ENCODE measurements at places on chromosomes 1 and 21. TPM values are rescaled to one million over a fixed set of nuclear protein-coding genes. Genes with fewer than 3 reads are reported as not detected.

PLEKHN1 gene
- 0.11 TPM for total RNA-seq

KIF26B gene
- total RNA-seq = 0.31 TPM

ARHGEF19 gene
- total RNA-seq = 2.8 TPM

ENO1 gene
- total RNA-seq = 664 TPM

BARHL2 gene
- total RNA-seq = not detected

SLC44A3 gene
- 7.5 TPM for total RNA-seq

METTL18 gene
- 3.2 TPM for total RNA-seq

TTC22 gene
- 8.9 TPM for total RNA-seq

RPS6KA1 gene
- 16.5 TPM for total RNA-seq

ORC1 gene
- 0.32 TPM for total RNA-seq

ZNF593OS gene
- total RNA-seq = not detected

AHCYL1 gene
- 56.6 TPM for total RNA-seq

NUF2 gene
- total RNA-seq = 1.3 TPM

PADI3 gene
- total RNA-seq = not detected

DNAH14 gene
- total RNA-seq = 14.1 TPM
